SHP77 treated with DMSO at 0.1 percent for 48 hours (cell line): ENCODE measurements at places on chromosomes 4 and X.

DNA sequence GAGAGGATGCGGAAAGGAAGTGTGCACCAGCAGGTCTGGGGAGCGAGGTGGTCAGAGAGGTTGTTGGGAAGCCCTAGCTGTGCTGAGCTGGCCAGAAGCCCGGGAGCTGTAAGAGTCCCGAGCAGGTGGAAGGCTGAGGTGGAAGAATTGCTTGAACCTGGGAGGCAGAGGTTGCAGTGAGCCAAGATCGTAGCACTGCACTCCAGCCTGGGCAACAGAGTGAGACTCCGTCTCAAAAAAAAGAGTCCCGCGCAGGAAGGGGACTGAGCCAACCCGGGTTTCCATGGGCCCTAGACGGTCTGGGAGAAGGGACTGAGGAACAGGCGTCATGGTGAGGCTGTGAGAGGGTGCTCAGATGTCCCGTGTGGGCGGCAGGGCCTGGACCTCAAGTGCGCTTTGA is 12.7 kb upstream of the FGFR3 start:
- no peak for DNase-seq

DNA sequence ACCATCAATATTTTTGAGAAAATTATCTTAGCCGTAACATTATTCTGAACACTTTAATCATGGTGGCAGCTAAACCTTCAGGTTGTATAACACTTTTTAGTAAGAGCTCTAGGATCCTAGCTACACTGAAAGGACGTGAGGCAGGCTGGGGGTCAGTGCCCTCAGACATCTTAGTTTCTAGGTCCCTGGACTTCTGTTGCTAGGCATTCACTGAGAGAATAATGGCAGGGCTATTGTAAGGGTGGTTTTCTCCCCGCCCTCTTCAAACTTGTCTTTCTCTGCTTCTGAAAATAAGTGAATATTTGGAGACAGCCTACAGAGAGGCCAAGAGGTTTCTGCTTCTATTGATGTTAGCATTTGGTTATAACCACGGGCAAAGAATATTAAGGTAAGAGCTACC is 15.4 kb upstream of the MMRN1 start:
- no peak for DNase-seq

DNA sequence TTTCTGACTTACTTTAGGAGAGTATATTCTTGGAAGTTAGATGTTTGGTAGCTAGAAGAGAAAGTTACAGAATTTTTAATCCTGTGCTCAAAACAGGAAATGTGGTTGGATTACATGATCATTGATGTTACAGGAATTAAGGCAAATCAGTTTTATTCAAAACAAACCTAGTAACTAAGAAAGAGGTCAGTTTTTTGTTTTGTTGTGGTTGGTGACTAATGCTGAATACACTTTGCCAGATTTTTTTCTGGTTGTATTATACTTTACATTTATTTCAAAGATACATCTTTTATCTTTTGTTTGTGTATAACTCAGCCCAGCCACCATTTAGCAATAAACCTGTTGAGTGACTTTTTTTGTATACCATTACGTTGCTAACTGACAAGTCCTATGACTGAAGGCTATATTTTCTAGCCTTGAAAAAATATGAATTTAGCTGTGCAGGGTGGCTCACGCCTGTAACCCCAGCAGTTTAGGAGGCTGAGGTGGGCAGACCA is 116.7 kb downstream of the KLHL8 start:
- no peak for DNase-seq

DNA sequence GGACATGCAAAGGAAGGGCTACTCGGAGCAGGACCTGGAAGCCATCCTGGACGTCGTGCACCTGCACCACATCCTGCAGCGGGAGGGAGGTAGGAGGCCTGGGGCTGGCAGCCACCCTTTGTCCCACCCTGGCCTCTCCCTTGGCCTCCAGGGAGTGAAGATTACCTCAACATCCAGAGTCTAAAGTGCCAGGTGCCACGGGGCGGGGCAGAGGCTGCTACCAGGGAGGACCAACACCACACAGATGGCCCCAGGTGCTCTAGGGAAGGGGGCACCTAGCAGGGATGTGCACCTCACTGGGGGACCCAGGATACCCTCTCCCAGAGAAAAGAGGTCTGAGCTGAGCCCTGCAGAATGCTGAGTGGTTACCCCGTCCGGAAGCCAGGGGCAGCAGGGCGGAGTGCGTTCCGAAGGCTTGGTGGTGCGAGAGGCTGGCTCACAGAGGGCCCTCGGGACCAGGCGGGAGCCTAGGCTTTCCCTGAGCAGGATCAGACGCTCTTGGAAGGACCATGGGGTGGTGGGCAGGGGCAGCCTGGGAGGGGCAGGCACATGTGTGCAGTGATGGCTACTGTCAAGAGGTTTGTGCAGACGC is 16.1 kb downstream of the ABCD1 start:
- no peak for DNase-seq

DNA sequence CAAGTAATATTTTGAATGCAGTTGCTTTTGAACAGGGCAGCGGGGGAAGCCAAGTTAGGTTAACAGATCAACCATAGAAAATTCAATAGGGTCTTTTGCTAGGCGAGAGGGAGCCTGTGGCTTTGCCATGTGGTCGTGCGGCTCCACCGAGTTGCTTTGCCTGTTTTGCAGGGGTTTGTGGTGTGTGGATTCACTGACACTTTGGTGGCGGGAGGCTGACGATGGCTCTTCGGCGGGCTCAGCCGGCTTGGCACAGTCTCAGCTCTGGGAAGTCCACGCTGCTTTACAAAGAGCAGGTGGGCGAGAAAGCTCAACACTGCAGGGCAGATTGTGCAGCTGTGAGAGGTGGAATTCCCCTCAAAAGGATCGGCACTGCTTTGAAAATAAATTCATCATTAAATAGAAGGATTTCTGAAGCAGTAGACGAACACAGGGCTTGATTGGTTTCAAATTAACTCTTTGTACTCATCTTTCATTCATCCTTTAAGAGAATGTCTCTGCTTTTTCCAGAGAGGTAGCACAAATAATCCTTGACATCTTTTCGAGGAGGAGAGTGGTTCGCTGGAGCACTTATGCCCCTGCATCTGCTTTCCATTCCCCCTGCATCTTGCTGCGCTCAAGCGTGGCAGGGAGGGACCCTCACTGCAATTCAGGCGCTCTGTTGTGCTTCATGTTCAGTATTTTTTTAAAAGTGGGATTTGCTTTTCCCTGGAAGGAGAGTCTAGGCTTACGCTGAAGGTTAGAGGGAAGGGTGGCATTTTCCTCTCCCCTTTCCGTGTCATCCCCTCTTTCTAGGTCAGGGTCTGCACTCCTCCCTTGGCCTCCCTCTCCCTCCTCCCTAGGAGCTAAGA is 201.8 kb upstream of the LEF1 start:
- DNase-seq, result peak; percentile 11

GRCh38 chr4:153637201-153637600 is 46.9 kb upstream of the TLR2 start:
- no peak for DNase-seq

GRCh38 chr4:153499005-153499404 is 32.8 kb downstream of the TMEM131L start:
- no peak for DNase-seq

DNA sequence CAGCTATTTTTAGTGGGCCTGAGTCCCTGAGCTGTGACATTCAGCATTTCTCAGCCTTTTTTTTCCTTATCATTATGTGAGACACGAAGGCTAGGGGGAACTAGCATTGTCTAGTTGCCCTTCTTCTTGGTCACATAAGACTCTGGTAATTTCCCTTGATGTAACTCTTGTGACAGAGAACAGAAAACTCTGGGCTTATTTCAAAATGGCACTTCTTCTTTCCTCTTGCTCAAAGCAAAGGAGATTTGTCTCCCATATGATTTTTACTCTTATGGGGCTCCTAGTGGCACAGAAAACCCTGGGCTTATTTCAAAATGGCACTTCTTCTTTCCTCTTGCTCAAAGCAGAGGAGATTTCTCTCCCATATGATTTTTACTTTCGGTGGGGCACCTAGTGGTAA is 14.7 kb downstream of the ATXN3L start:
- no peak for DNase-seq

- DNase-seq, result no peak
These were observed 1.4 kb downstream of the SEL1L3 start for GRCh38 chr4:25861280-25861950.

GRCh38 chr4:8199594-8200301 is 658 bp downstream of the SH3TC1 start:
- no peak for DNase-seq

- DNase-seq, result no peak
These were observed 561.4 kb downstream of the ZIC3 start for GRCh38 chrX:138127314-138127713.

DNA sequence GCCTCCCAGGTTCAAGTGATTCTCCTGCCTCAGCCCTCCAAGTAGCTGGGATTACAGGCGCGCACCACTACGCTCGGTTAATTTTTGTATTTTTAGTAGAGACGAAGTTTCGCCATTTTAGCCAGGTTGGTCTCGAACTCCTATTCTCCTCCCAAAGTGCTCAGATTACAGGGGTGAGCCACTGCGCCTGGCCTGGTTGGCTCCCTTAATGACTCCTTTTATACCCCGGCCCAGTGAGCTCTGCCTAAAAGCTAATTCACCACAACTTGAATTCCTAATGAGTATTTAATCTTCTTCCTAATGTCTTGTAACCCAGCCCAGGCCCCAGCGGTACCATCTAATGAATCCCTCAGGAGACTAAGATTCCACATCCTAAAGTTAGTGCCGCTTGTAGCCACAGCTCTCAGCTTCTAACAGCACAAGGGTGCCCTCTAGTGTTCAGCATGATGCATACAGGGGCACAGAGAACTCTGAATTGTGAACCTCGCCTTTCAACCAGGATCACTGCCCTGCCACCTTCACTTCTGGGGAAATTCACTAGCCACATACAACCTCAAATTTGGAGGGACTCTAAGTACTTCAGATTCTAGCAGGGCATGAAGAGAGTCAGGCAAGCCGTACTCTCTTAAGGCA is 89.5 kb downstream of the OR13H1 start:
- no peak for DNase-seq

- DNase-seq, result no peak
These were observed 96.4 kb upstream of the PSAPL1 start for GRCh38 chr4:7530932-7531639.

DNA sequence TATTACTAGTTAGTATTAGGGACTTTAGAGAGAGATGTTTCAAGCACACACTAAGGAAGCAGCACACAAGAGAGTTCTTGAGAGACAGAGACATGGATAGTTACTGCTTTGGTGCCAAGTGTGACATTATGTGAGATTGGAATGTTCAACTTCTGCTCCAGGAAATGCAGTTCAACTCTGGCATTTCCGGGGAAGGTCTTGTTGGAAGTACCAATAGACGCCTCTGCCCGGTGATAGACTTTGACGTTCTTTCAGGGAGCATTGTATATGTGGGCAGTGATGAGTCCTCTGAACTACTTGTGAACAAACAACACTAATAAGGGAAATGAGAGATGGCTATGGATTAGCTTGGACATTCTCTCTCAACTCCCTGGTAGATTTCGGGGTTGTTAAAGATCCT is 638.1 kb upstream of the BOD1L1 start:
- no peak for DNase-seq

DNA sequence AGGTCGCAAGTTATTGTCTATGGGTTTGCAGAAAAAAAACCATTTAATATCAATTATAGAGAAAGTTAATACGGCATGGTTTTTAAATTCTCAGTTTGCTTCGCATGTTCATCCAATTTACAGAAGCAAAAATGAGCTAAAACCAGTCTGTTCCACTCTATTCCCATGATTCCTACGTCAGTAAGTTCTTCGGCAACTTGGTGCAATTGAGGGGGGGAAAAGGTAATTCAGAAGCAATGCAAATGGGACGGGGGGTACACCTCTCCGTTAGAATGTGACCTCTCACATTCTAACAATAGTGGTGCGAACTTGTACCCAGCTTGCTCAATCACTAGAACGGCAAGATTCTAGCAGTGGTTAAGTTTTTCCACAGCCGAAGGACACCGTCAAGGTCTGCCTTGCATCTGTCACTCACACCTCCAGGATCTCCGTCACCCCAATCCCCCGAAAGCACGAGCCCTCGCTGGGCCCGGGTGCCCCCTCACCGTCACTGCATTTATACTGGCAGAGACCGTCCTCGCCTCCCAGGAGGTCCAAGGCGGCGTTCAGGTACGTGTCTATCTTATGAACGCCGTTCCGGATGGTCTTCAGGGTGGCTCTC is 653 bp downstream of the PLA2G12A start:
- no peak for DNase-seq

DNA sequence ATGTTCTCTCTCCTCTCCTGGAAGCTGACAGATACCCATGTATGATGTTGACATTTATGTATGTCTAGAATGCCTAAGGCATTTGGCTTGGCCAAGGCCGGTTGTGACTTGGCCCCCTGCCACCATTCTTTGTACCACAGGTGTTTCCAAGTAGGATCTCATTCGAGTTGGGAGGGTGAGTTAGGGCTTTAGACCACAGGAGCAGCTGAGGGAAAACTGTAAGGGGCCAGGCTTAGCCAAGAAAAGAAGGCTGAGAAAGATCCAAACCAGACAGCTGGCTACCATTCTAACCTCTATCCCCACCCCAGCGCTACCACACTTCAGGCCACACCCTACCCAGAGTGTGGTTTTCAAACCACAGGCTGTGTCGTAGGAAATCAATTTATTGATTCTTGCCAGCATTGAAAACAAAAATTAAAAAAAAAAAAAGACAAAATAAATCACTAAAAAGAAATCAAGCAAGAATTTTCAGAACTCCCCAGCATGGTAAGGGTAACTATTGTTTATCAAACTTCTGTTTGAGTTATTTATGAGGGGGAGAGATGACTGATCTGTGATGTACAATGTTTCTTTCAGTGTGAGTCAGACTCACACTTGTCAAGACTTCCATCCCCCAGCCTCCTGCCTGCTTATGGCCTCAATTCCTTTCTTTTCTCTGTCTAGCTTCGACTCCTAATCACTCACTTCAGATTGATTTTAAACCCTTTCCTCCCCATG is 9.9 kb downstream of the TMSB4X start:
- DNase-seq, result no peak

GRCh38 chr4:169132561-169133305 is 122.7 kb upstream of the CBR4 start:
- no peak for DNase-seq

DNA sequence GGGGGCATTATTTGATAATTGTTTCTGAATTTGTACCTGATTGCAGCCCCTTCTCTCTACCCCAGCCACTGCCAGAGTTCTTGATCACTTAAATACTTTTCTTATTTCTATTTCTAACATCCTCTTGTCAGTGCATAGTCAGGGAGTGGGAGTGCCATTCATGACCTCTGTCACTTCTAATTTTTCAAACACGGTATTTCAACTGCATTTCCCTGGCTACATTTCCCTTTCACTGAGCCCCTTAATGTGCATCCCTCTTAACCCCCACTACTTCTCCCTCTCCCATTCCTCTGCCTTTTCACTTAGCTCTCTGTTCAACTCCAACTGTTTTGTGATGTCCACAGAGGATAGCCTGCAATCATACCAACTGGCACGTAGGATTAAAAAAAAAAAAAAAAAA is 128.3 kb upstream of the NAP1L5 start:
- no peak for DNase-seq

- no peak for DNase-seq
These were observed 113.0 kb upstream of the DCLK2 start for GRCh38 chr4:149965206-149965605.

DNA sequence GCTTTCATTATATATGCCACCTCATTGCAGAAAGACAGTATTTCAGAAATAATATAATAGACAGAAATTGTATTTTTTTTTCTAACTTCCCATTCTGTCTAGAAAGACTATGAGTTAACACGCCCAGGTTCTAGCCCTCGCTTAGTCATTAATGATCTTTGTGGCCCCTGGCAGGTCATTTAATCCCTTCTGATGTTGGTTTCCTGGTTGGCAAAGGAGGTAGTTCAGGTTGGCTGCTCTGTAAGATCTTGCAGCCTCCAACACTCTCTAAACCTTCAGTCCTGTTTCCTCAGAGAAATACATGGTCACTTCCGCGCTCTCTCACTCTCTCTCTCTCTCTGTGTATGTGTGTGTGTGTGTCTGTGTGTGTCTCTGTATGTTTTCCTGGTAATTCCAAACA is 156.3 kb upstream of the NOCT start:
- DNase-seq, result no peak

- no peak for DNase-seq
These were observed 325.3 kb upstream of the RASGEF1B start for GRCh38 chr4:81796790-81797528.
